CD8-positive, alpha-beta T cell (primary cell): ENCODE measurements at places on chromosomes 7 and 10.

DNA sequence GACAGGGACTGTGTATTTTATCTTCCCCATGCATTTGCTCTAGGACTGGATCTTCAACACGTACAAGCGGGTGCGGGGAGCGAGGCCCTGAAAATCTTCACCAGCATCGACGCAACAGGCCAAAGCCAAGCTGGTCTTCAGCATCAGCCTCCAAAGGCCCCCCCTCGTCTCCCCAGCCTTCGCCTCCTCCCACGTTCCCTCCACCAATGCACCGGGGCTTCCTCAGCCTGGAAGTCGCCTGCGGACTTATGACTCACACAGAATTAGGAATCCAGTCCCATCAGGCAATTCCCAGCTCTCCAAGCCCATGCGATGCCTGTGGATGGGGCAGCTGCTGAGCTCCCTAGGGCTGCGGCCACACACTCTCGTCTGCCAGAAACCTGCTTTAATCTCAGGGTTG is 36.3 kb upstream of the RNF32 start:
- DNase-seq: no peak

DNA sequence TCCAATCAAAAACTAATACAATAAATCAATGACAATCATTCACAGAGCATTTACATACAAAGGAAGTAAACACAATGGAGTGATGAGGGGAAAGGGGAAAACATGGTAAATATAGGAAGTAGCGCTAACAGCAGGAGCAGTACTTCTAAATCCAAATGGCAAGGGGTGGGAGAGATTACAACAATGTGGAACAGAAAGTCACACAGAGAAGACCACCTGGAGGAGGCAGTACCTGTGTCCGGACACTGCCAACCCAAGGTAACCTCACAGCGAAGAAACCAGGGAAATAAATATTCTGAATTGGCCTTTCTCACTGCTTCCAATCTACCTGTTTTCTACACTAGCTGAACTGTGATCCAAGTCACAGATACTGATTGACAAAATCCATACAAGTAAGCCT is 58.2 kb downstream of the ABI1 start:
- no peak for DNase-seq

DNA sequence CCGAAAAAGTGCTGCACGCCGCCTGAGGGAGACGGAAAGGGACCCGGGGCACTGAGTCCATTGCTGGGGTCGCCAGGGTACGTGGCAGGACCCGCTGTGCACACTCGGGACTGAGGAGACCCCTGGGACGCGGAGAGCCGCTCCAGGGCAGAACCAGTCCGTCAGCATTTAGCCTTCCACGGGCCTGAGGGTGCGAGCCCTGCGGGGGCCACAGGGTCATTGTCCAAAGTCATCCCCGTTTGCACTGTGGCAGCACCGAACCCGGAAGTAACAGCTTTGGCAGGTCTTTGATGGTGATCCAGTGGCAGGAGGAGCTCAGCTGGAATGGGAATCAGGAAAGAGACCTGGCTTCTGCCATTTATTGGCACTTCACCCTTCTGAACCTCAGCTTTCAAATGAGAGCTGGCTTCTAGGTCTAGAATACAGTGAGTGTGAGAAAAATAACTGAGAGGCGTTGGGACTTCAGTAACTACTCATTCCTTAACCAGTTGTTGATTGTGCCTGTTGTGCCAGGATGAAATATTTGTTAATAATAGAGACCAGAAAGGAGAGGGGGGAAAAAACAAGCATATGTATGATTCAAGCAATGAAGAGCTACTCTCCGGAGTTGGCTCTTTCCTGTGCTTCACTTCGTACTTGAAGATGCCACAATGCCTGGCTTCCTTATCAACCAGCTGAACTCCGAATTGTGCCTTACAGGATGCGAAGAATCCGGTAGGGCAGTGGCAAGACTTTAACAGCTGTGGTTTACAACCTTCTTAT is 811 bp upstream of the ARHGAP12 start:
- no peak for DNase-seq

- no peak for DNase-seq
Observed at GRCh38 chr7:68449099-68449498, 1149.2 kb upstream of the AUTS2 start.

- DNase-seq: no peak
Observed at GRCh38 chr7:90347759-90348158, 1.2 kb downstream of the GTPBP10 start.

DNA sequence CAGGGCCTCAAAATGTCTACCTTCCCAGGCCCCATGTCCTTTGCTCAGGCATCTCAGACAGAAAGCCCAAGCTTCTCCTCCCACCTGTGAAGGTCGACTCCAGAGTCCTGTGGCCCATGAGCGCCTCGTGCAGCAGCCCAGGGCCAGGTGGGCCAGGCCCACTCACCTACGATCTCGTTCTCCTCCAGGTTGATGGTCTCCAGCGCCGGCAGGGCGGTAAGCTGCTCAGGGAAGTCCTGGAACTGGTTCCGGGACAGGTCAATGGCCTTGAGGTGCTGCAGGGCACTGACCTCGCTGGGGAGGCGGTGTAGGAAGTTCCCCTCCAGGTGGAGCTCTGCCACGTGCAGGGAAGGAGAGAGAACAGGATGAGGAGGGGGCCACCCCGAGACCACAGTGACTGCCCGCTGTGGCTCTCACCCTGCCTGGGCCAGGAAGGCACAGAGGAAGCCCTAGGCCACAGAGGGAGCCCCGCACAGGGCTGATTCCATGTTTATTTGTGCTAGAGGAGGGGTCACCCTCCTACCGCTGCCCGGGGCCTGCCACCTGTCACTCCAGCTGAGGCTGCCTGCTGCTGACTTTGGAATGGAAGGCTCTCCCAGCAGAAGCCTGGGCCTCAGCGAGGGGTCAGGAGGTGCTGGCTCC is 40.0 kb upstream of the NPFFR1 start:
- no peak for DNase-seq

GRCh38 chr10:126409821-126410220 is 21.5 kb upstream of the ADAM12 start:
- no peak for DNase-seq

- no peak for DNase-seq
Observed at GRCh38 chr7:90758933-90759562, 162.9 kb downstream of the CDK14 start.

DNA sequence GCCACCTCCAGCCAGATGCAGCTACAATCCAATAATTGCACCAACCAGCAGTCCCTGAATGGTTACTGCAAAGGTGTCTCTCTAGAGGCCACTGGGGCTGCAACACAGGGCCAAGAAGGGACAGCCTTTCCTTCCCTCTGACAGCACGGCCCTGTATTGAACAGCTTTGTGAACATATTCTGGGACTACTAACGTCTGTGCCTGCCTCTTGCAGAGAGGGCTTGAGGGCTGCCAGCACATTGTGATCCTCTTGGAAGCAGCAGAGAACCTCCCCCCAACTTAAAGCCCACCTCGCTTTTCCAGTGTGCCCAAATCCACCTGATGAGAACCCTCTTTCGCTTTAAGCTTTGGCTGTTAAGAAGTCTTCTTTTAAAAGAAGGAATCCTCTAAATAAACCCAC is 415.9 kb downstream of the RPS24 start:
- DNase-seq: no peak

DNA sequence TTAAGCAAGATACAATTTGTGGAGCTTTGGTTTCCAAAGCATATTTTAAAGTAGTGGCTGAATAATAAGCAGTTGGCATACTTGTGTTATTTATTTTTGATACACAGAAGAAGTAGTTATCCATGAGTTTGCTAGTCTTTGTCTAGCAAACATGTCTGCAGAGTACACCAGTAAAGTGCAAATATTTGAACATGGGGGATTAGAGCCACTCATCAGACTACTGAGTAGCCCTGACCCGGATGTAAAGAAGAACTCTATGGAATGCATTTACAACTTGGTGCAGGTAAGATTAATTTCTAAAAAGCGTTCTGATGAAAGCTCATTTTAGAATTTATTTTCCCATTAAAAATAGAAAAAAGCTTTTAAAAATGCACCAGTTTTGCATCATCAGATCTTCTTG is 31.4 kb downstream of the ARMC3 start:
- no peak for DNase-seq

DNA sequence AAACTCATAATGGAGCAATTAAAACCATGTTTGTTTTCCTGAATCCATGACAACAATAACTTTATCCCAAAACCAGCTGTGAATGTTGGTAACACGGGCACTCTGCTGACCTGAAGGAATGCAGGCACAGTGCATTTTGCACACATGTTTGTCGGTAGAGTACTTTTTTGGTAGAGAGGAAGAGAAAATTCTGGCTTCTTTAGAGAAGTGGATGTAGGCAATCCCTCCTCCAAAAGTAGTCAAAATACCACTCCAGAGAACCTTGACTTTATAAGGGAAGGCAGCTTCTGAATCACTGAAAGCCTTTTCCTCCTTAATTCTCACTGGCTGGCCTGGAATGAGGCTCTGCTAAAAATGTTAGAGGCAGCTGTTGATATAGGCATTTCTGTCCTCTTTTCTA is 15.8 kb upstream of the ACTA2 start:
- DNase-seq: no peak

DNA sequence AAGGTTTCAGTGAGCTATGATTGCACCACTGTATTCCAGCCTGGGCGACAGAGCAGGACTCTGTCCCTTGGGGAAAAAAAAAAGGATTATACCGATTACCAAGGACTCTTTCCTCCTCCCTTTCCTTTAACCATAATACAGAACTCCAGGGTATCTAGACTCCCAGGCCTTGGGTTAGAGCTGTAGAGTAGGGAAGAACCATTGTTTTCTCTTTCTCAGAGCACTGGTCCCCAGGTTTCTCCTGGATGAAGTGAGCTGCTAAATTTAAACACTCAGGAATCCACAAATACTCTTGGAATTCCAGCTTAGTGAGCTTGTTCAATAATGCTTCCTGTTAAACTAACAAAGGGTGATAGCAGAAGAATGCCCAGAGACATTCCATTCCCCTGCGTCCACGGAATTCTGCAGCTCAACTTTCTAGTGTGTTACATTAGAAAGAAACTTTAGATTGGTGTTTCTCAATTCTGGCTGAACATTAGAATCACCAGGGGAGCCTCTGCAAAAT is 14.6 kb upstream of the RPEL1 start:
- no peak for DNase-seq

DNA sequence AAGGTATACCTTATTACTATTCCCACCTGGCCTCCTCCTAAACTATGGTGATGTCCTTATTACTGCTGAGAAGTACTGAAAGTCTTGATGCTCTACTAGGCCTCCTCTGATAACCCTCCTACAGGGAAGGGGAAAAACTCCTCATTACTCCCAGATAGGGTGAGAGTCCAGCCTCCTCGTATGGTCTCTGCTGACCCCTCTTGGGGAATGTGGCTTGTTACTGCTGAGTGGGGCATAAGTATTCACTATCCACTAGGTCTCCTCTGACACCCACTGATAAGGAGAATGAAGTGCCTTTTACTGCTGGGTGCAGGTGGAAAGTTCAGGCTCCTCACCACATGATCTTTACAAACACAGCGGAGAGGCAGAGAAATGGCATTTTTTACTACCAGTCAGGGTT is 222.9 kb downstream of the CHRM2 start:
- no peak for DNase-seq

DNA sequence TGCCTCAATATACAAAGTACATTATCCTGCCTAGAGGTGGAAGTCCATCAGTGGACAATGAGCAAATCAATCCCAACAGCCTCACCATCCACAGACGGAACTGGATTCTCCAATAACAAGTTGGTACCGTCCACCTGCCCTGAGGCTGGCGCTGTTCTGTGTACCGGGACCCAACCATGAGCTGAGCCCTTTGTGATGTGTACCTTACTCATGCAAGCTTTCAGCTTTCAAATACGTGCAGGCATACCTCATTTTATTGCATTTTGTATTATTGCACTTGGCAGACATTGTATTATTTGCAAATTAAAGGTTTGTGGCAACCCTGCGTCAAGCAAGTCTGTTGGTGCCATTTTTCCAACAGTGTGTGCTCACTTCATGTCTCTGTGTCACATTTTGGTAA is 476.0 kb upstream of the MKI67 start:
- no peak for DNase-seq

- no peak for DNase-seq
Observed at GRCh38 chr10:131559450-131559911, 248.0 kb upstream of the TCERG1L start.

GRCh38 chr10:24894728-24895127 is 57.7 kb downstream of the PRTFDC1 start:
- peak; percentile 35 for DNase-seq

- DNase-seq: no peak
Observed at GRCh38 chr7:15603124-15603523, 41.3 kb upstream of the AGMO start.

DNA sequence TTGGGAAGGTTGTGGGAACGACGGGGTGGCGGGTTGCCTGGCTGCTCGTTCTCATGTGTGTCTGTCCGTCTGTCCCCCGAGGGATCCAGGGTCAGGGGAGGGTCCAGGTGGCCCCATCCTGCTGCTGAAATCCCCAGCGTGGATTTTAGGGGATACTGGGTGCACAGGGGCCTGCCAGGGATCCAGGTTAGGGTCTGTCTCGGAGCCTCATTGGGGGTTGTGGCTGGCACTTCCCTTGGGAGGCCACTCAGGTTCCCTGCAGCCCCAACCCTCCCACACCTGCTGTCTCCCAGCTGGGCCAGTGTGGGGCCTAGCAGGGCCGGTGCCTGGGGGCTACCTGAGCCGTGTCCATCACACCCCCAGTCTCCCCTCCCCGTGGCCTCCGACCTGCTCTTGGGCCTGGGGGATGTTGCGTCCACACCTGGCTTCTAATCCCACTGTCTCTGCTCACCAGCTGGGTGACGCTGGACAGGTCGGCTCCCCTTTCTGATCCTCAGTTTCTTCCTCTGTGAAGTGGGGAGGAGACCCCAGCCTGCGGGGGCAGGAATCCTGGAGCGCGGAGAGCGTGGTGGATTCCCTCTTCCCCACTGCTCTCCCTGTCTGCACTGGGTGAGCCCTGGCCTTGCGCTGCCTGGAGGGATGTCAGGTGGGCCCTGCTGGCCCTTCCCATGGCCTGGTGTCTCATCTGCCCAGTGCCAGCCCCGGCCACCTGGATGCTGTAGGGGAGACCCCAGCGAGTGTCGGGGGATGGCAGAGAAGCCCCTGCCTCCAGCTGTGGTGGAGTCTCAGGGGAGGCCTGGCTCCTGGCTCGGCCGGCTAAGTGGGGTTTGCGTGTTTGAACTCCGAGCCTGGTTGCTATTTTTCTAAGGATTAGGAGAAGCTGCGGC is 81.6 kb downstream of the UNCX start:
- DNase-seq: no peak

GRCh38 chr10:89653410-89653869 is 8.4 kb upstream of the PANK1 start:
- DNase-seq: no peak

GRCh38 chr10:126474031-126474430 is 85.8 kb upstream of the ADAM12 start:
- no peak for DNase-seq

- no peak for DNase-seq
Observed at GRCh38 chr7:18831943-18832342, 285.5 kb downstream of the TWIST1 start.

- no peak for DNase-seq
Observed at GRCh38 chr10:121615836-121616235, 17.6 kb upstream of the FGFR2 start.

DNA sequence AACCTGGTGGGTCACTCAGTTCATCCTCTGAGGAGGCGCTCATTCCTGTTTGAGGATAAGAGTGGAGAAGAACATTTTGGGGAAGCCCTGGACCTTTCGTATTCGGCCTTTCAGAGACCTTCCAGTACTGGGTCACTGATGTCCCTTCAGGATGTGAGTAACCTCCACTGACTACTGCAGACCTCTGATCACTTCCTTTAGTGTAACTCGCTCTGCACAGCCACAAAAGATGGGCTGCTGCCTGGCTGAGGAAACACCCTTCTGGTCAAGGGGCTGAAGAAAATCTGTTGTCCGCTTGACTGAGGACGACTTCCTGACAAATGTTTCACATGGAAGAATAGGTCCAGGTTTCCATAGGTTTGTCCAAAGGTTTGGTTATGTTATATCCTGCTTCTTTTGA is 15.9 kb upstream of the TBXAS1 start:
- DNase-seq: no peak
